ENCODE measurements at places on chromosomes 1 and 21.

DNA sequence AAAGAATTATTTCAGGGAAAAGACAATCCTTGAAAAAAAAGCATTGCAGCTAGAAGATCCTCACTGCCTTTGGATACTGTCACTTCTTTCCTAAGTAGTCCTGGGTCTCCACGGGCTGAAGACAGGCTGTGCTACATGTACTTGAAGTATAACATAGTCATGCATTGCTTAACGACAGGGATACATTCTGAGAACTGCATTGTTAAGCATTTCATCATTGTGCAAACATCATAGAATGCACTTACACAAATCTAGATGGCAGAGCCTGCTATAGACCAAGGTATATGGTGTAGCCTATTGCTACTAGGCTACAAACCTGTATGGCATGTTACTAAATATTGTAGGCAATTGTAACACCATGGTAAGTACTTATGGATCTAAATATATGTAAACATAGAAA is 54.0 kb downstream of the KIAA0040 start:
- DNase-seq, result no peak

- DNase-seq, result no peak
These were observed 128.9 kb downstream of the SIK1 start for GRCh38 chr21:43297989-43298388.

- DNase-seq, result no peak
These were observed 46.3 kb downstream of the PRDM15 start for GRCh38 chr21:41832596-41833496.

DNA sequence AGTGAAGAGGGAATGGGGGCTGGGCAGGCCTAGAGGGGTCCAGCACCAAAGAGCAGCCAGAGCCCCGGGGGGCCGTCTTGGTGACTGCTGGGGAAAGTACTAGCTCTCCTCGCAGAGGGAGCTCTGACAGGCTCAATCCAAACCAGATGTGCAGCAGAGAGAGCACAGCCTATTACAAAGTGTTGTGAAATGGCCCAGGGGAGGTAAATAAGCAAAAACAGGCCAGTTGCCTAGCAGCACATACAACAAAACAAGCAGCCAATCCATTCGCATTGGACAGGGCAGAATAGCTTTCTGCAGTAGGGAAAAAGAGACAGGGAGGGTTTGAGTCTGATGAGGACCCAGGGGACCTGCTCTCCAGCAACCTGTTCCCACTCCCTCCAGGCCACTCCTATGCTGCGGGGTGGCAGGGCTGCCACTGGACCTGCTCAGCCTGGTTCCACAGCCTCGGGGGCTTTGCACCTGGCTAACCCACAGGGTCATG is 239.6 kb upstream of the FGGY start:
- no peak for DNase-seq

- DNase-seq, result no peak
These were observed 19.3 kb downstream of the GRHL3 start for GRCh38 chr1:24338447-24338846.

- no peak for DNase-seq
These were observed 289.8 kb upstream of the SNX7 start for GRCh38 chr1:98371764-98372163.
